Tibial nerve (tissue), 4 donors: ENCODE measurements at places on chromosomes 5 and 9. TPM values are rescaled to one million over a fixed set of nuclear protein-coding genes. Genes with fewer than 3 reads are reported as not detected.

DNA sequence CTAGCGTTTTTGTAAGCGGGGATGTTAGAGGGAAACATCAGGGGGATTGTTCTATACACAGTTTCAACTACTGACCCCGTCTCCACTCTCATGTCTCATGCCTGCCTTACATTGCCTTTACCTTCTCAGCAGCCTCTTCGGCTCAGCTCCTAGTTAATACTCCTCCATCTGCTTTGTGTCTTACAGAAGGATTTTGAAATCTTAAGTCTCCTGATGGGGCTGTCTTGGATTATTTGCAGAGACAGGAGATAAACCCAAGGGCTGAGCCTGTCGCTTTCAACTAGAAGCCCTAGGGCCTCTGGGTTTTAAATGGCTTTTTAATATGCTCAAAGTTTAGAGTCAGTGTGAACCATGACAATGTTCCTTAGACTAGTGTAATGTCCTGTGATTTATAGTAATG is 161.5 kb downstream of the CARTPT start:
- no peak for DNase-seq
- no peak overlapping the region for H3K4me3 ChIP-seq
- no peaks in the 10 kb centered on the region for H3K4me1 ChIP-seq
- no peaks in the 10 kb centered on the region for H3K27me3 ChIP-seq

Gene CRB2
- 0.44 TPM for total RNA-seq

- no peak for DNase-seq
- peaks cover 11% of the 10 kb centered on the region for H3K4me1 ChIP-seq
- H3K4me3 ChIP-seq, result no peak overlapping the region
- no peaks in the 10 kb centered on the region for H3K27me3 ChIP-seq
- no peaks in the 10 kb centered on the region for H3K36me3 ChIP-seq
These were observed 79.8 kb upstream of the MELK start for GRCh38 chr9:36492865-36493264.

DNA sequence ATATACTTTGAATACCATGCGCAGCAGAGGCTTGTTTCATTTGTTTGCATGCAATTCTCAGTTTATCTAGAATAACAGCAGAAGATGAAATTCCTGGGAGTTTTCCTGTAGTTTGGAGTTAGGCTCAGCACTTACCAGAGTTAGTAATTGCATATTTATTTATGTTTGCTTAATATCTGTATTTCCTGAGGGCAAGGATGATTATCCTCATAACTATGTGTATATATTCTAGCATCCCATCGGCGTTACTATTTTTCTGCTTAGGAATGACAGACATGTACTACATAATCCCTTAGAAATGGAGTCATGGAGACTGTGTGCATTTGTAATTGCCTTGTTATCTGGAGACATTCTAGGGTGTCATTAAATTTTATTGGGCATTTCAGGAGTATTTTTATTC is 1184.8 kb downstream of the DTWD2 start:
- DNase-seq, result no peak
- no peak overlapping the region for H3K27ac ChIP-seq
- H3K36me3 ChIP-seq, result no peaks in the 10 kb centered on the region
- no peaks in the 10 kb centered on the region for H3K27me3 ChIP-seq
- H3K4me3 ChIP-seq, result no peak overlapping the region
- H3K4me1 ChIP-seq, result no peaks in the 10 kb centered on the region

- DNase-seq, result no peak
- H3K27me3 ChIP-seq, result no peaks in the 10 kb centered on the region
- H3K4me3 ChIP-seq, result no peak overlapping the region
- no peaks in the 10 kb centered on the region for H3K4me1 ChIP-seq
These were observed 16.6 kb upstream of the INPP5E start for GRCh38 chr9:136456258-136456657.

- H3K4me3 ChIP-seq, result no peak overlapping the region
- no peak overlapping the region for H3K27ac ChIP-seq
- H3K36me3 ChIP-seq, result no peaks in the 10 kb centered on the region
- H3K4me1 ChIP-seq, result no peaks in the 10 kb centered on the region
These were observed 270.1 kb downstream of the HSPA4 start for GRCh38 chr5:133321833-133322420.

GRCh38 chr9:86735772-86736458 is 211.4 kb downstream of the GAS1 start:
- no peaks in the 10 kb centered on the region for H3K4me1 ChIP-seq
- DNase-seq, result no peak
- no peak overlapping the region for H3K4me3 ChIP-seq
